ENCODE measurements at places on chromosomes 3 and 15.

GRCh38 chr3:71786217-71786549, 1.2 kb upstream of the PROK2 start:
- DNase-seq, result no peak

DNA sequence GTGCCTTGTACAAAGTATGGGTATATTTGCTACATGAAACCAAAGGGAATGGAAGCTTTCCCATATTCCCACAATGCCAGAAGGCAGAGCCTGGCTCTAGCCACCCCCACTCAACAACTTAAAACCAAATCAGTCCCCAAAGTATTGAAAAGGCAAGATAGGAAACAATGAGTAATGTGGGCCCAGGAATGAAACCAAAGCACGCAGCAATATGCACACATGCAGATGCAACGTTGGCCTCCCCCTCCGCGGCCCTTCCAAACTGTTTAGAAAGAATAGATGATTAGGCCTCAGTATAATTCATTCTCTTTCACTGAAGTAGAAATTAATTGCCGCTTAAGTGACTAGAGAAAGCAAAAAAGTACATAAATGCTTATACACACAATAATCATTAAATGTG, 59.1 kb downstream of the THRB start:
- no peak for DNase-seq

- DNase-seq, result no peak
Observed at GRCh38 chr3:66789580-66790237, 208.4 kb upstream of the KBTBD8 start.

DNA sequence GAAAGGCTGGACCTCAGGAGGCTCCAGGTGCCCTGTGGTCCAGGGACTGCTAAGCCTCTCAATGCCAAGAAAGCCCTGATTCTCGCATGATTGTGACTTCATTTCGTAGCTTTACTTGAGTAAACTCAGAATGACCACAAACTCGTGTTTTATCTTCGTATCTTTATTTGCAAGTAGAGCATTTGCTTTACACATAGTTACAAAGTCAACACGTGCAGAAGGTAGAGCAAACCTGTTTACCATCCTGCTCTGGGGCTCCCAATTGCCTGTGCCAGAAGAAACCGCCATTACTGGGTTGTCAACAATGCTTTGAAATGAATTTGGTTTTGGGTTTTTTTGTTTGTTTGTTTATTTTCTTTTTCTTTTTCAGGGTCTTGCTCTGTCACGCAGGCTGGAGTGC, 5.8 kb upstream of the MESP1 start:
- no peak for DNase-seq

DNA sequence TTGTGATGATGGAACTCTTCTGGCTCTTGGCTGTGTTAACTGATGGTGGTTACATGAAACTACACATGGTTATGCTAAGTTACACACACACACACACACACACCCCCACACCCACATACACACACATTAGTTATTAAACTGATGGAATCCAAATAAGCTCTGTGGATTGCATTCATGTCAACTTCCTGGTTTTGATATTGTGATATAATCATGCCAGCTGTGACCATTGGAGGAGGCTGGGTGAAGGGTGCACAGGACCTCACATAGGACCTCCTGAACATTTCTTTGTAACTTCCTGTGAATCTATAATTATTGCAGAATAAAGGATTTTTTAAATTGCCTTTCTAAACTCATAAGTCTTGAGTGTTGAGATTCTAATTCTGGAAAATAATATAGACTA, 58.9 kb upstream of the LIMD1 start:
- no peak for DNase-seq

DNA sequence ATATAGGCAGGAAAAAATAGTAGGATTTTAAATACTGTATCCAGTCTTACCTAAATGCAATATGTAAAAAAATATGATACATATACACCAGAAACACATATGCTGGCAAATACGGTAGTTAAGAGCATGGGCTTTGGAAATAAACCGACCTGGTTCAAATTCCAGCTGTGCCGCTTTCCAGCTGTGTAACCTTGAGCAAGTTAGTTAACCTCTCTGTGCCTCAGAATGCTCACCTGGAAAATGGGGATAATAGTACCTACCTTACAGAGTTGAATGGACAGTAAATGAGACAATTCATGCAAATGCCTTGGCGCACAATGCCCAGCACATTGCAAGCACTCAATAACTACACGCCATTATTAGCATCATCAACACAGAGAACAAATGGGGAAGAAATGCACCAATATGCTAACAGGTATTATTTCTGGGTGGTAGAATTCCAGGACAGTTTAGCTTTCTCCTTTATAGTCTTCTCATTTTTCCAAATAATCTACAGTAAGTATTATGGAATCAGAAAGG, 50.6 kb downstream of the SUMF1 start:
- DNase-seq, result no peak

DNA sequence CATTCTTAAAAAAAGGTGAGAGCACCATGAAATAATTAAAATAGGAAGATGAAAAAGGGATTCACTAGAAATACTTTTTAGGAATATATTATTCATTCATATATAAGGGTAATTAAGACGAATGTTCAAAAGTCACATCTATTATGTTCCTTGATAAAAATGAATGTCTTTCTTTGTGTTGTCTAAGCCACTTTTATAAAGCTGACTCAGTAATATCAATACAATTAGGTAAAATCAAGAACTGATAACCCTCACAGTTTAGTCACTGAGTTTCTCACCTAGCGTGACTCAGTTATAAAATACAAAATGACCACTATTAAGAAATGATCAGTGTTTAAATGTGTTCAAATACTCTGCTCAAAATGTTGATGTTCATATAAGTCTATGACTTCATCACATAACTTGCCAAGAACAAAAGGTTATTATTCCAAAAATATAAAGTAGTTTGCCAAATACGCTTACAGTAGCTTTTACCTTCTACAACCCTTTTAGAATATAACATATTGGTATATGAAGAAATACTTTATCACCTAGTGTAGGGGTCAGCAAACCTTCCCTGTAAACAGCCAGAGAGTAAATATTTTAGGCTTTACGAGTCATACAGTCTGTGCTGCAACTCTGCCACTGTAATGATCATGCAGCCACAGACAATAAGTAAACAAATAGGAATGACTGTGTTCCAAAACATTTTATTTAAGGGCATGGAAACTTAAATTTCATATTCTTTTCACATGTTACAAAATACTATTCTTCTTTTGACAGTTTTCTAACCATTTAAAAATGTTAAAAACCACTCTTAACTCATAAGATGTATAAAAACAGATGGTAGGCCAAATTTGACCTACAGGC, 369.8 kb downstream of the TBC1D5 start:
- DNase-seq, result no peak

DNA sequence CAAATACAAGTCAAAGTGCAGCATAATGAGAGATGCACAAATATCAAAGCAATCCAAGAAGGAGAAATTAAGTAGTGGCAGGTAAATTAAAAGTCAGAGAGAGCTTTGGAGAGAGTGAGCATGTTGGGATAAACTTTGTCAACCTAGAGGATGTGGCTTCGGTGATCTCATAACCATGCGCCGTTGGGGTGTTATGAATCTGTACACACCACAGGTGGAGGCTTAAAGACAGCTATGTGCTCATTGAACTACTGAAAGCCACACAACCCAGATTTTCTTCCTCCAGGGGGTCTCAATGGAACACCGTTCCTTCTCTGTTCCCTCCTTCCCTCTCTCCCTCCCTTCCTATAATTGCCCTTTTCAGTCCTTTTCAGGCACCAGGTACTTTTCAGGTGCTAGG, 52.0 kb downstream of the SUCNR1 start:
- no peak for DNase-seq

DNA sequence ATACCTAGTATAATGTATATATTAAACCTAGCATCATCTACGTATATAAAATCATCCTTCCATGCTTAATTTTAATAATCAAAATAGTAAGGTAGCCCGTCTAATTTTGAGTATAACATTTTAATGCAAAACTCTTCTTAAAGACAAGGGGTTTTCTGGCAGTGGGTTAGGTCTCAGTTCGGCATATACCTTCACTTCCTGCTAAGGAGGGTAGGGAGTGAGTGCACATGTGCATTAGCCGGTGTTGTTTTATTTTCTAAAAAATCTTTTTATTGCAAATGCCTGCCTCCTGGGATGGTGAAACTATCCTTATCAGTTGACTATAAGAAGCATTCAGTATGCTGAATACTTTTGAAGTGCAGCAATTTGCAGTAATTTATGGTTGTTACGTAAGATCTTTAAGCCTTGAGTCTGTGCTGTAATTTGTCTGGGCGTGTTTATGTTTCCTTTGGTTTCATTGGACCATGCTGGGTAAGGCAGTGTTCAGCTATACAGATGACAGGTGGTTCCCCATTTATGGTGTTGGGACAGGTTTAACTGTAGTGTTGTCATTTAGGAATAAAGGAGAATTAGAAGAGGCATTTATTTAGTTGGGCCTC, 11.7 kb downstream of the ARHGEF26 start:
- no peak for DNase-seq

DNA sequence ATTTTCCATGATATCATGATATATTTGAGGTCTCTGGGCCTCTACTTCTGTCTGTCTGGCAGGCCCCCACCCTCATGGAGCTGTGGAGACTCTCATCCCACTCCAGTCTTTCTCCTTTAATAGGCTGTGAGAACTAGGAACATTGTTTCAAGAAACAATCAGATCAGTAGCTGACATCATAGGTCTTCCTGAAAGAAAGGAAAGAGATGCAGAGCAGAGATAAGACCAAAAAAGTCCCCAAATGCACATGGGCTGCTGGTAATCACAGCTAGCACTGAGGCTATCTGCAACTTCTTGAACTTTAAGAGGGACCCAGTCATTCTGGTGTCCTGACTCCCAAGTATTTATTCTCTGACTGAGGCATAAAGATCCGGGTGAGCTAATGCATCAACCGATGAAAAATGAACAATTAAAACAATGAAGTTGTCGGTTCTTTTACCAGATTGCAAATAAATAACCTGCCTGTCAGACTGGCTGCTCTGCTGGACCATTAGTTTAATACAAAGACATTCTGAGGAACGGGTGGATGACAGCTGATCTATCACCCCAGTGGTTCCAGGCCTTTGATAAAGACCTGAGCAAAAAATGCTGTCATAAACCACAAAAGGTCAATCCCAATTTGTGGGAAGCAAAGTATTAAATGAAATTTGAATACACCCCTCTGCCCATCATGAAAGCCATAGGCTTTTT, 780.8 kb upstream of the GOLIM4 start:
- DNase-seq, result no peak

DNA sequence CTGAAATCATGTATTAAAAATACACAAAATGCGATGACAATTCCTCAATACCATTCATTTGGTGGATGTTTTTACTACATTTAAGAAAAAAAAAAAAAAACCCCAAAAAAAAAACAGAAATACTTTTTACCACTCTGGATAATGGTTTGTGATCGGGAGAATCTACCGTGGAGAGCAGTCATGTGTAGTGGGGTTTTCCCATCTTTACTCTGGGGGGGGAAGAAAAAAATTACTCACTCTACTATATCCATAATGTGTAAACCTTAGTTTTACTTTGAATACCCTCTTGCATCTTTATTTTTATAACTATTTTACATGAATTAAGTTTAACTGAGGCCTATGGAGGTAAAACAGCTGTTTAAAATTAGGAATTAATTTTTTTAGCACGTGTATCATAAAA, 83.3 kb downstream of the ANKRD28 start:
- DNase-seq, result no peak

GRCh38 chr3:58202917-58203360, 7.8 kb downstream of the DNASE1L3 start:
- DNase-seq, result no peak

DNA sequence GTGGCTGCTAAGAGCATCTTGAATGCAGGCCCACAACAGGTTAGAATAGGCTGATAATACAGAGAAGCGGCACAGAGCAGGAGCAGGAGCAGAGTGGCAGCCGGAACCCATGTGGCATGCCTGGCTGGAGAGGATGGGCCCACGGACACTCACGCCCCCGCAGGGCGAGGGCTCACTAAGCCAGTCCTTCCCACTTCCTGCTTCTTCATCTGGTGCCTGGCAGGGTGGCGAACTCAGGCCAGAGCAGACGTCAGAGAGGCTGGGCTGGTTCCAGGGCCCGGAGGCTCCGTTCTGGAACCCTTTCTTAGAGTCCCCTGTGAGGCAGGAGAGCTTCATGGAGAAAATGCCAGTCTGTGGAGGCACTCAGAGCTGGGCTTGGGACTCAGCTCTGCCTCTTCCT, 195.1 kb downstream of the NTRK3 start:
- DNase-seq, result no peak

DNA sequence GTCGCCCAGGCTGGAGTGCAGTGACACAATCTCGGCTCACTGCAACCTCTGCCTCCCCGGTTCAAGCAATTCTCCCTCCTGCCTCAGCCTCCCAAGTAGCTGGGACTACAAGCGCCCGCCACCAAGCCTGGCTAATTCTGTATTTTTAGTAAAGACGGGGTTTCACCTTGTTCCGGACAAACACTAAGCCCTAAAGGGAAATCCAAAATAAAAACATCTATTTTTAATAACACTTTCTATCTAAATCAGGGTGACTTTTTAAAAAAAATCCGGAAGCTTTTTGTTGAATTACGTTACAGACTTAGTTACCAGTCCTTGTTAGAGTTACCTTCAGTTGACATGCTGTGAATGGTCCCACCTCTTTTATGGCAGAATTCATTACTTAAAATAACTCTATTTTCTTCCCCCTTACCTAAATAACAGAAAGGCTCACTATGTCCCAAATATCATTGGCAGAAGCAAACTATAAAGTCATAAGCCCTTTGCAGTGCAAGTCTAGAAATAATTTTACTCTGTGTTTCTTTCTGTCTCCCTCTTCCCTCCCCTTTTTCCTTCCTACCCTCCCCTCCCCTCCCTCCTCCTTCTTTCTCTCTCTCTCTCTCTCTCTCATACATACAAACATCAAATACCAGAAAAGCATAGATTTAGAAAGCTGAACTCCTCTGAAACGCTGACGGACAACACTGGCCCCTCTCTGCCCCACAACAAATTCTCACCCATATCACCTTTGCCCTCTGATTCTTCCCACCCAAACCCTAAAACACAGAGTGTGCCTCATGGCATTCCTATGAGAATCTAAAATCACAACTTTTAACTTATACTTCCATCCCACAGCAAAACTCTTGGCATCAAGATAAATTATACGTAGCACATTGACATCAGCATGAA, 18.3 kb downstream of the THBS1 start:
- DNase-seq, result no peak

GRCh38 chr15:67611370-67612369, 69.2 kb downstream of the MAP2K5 start:
- DNase-seq, result no peak

GRCh38 chr3:109944836-109945235, 607.5 kb upstream of the DPPA4 start:
- no peak for DNase-seq

GRCh38 chr15:69665641-69666111, 213.1 kb downstream of the RPLP1 start:
- no peak for DNase-seq

Data from stimulated activated CD4-positive, alpha-beta T cell treated with anti-CD3 and anti-CD28 coated beads, Interleukin-4, amount 100 ng/mL, for 48 hours (primary cell).